ENCODE measurements at places on chromosomes 12 and 14.

- DNase-seq = no peak
Measured at GRCh38 chr12:47131011-47131410, 51.3 kb upstream of the AMIGO2 start.

GRCh38 chr12:120733574-120733973, 7.9 kb downstream of the ACADS start:
- no peak for DNase-seq

DNA sequence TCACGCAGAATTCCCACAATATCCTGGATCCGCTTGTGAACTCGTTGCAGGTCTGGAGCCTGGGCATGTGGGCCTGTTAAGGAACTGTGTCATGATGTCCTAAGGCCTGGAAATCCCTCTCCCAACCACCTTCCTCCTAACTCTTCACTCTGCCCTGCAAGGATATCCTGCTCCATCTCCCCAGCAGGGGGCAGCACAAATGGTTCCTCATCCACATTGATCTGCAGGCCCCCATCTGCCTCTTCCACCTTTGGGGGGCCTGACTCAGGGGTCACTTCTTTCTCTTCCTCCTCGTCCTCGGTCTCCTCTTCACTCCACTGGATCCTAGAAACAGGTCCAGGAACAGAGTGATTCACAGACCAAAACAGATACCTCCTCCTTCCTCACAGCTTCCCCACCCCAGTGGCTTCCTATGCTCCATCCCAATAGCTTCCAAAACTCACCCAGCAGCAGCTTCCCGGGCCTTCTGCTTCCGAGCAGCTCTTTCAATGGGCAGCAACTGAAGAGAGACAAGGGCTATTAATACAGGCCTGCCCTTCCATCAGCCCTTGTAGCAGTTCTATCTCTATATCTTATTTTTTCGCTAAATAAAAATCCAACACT, 4.5 kb downstream of the NOP2 start:
- DNase-seq = no peak

GRCh38 chr12:13114251-13115052, 11.0 kb upstream of the GSG1 start:
- DNase-seq = no peak

DNA sequence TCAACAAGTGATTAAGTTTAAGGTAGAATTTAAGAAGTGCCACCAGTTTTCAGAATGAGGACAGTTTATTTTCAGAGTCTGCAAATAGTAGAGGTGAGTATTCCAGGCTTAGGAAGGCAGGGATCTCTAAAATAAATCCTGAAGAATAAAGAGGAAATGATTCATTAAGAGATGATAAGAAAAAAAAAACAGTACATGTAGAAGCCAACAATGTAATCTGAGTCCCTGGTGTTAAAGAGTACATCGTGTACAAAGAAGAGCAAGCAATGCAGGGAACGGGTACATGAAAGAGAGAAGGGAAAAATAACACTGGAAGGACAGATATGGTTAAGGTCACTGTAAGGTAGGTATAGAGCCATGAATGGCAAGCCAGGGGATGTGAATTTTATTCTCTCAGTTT, 95.2 kb upstream of the FOXG1 start:
- DNase-seq = no peak

- DNase-seq = no peak
Measured at GRCh38 chr14:55416866-55417265, 5.2 kb upstream of the ATG14 start.

DNA sequence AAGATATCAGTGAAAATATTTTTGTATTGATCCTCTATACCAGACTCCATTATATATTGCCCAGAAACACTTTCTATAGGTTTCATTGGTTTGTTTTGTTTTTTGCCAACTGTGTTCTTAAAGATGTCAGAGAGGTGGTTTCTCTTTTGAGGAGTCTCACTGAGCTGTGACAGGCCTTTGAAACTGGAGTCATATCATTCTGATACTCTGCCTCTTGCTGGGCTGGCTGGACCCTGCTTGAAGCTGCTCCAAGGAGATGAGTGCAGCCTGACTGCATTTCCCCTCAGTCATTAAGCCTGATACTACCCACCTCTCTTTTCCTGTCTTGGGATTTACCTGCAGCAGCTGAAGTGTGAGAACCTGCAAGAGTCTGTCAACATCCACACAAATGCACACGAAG, 16.4 kb upstream of the TAS2R30 start:
- DNase-seq = no peak

DNA sequence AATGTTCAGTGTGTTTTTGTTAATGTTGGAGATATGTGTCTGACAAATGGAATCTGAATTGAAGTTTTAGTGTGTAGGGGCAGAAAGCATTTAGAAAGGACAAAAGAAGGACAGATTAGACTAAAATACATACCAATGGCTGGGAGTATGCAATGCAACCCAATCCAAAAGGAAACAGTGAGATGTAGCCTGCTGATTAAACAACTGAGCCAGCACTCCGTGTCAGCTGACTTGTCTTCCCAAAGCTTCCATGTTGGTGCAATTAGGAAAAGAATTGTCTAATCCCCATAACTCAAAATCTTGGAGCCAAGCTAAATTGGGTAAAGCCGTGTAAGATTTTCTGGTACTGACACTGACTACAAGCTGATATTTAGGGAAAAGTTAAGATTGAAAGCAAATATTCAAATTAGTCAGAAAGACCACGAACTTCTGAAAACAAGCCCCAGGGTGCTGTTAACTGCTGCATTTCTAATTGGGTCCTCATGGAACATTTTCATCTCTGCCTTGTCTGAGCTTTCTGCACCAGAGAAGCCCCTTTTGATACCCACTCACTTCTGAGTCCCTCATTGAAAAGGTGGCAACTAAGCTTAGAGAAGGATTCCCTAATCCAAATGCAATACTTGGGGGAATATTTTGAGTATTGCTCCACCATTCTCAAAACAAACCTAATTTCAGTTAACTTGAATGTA, 109.1 kb downstream of the DAD1 start:
- DNase-seq = no peak

DNA sequence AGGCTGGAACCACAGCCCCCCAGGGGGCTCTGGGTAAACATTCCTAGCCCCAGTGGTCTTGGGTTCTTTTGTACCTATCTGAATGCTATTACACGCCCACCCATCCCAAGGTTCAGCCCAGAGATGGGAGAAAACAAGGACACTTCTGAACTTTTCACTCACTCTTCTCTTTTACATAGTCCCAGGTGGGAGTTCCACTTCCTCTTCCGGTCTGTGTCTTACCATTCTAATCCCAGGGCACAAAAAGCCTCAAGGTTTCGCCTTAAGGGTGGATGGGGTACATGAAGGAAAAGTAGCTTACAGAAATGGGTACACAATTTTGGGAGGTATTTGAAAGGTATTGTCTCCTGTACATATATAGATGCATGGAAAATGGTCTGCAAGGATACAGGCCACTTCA, 79.0 kb downstream of the TMEM30B start:
- no peak for DNase-seq

DNA sequence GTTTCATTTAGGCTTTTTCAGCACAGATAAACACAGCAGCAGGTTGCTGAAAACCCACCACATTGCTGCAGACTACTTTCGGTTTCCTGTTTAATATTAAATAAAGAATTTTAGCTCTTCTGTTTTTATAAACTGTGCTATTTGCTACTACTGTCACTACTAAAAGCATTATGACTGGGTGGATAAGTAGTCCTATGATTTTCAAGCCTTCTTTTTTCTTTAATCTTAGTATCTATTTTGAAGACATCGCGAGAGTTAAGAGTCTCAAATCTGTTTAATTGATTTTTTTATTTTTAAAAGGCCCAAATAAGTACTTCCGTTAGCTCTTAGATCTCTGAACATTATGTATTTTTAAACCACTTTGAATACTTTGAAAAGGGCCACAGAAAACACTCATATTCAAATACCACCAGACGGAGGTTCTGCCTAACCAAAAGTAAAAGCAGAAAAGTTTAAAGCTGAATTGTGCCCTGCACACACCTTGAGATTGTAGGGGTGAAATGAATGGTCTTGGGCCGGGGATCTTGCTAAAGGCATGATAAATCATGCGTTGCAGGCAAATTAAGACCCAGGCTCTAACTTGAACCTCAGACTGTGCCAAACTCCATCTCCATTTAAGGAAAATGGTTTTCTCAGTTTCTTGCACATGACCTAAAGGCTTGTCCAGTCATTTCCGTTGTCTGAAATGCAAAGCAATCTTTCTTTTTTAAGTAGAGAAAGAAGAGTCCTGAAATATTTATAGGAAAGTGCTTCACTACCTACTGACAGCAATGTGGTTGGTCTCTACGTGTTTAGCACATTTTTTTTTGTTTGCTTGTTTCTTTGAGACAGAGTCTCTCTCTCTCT, 13.6 kb upstream of the FOXN3 start:
- no peak for DNase-seq

GRCh38 chr12:117031843-117032592, 67.2 kb downstream of the TESC start:
- DNase-seq = no peak

DNA sequence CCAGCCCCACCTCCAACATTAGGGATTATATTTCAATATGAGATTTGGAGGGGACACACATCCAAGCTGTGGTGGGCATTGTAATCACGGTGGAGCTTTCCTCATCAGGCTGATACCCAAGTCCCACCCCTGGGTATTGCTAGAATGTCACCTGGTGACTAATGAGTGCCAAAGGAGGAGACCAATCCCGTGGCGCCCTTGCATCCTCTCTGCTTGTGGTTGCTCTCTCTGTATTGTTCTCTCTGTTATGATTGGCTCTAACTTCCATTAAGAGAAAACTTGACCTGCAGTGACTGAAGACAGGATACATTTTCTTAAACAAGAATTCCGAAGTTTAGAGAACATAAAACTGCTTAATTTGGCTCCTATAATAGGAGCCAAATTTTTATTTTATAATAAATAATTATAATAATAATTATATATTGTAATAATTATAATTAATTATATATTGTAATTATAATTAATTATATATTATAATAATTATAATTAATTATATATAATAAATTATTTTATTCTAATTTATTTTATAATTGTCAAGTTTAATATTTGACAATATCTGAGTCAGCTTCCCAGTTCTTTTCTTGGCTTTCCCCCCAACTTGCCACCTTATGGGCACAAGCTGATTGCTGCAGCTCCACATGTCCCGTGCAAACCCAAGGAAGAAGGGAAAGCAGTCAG, 420.1 kb downstream of the DIO2 start:
- DNase-seq = no peak

DNA sequence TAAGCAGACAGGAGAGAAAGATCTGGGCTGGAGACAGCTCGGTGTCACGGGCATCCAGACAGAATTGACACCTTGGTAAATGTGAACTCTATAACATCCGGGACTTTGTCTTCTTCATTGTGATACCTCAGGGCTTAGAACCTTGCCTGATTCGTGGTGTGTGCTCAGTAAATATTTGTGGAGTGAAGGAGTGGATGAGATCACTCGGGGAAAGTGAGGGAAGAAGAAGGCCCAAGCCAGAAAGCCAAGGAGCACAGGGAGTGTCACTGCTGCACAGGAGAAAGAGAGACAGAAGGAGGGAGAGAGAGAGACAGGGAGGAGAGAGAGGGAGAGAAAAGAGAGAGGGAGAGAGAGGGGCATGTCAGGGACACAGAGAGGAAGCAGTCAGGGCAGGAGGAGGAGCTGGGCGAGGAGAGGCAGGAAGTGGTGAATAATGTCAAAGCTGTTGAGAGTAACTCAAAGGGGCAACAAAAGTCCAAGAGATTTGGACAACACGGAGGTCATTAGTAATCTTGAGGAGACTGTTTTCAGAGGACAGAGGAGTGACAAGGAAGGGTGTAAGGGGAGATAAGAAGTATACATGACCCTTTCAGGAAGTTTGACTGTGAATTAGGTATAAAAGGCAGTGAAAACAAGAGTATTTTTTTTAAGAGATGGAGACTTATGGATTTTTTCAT, 141.6 kb upstream of the MAX start:
- DNase-seq = no peak

- DNase-seq = no peak
Measured at GRCh38 chr12:54526812-54527630, 22.4 kb upstream of the PDE1B start.

DNA sequence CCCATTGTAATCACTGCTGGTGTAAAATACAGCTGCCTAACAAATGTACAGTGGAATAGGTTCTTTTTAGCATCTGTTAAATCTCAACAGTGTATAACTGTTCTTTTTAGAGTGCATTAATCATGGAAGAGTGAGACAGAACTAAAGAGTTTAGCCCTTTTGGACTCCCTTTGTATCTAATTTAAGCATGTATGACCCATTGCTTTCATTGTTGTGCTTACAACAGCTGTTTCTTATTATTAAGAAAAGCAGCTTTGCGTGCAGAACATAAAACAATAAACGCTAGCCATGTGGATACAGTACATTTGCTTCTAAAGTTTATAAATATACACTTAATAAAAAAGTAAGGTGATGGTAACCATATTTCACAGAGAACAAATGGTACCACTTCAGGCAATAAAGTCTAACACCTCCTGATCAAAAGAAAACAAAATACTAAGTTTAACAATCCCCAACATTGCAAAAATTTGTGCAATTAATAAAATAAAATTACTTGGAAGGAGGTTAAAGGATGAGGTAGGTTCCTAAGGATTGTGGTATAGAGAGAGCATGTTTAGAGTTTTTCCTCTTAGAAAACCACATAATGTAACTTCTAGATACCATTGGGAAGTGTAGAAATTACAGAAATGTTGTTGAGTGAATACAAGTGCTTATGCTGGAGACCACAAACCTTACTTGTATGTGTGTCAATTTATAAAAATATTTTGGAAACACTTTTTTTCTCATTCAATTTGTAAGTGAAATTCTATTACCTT, 448.7 kb downstream of the SLC6A15 start:
- no peak for DNase-seq

- peak; percentile 36 for DNase-seq
Measured at GRCh38 chr14:89185919-89186855, 230.8 kb downstream of the FOXN3 start.
